HuH-7 (cell line): ENCODE measurements at places on chromosomes 3 and 15.
A peak's percentile ranks its signal among the peaks of the same experiment; 100 is the strongest.

GRCh38 chr15:61558172-61559136, 329.4 kb upstream of the RORA start:
- DNase-seq = no peak

DNA sequence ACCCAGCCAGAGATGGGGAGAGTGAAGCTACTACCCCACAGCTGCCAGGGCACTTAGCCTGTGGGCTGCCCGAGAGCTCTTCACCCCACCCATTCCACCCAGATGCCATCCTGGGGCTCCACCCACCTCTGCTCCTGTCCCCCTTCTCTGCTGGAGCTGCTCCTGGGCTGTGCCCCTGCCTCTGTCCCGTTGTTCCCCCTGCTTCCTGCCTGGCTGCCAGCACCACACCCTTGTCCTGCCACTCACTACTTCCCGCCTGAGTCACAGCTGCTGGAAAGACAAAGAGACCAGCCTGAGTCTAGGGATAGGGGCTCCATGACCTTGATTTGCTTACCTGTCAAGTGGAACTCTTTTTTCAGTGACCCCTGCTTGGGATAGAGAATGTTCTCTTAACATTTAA, 12.4 kb downstream of the GNAI2 start:
- no peak for DNase-seq

DNA sequence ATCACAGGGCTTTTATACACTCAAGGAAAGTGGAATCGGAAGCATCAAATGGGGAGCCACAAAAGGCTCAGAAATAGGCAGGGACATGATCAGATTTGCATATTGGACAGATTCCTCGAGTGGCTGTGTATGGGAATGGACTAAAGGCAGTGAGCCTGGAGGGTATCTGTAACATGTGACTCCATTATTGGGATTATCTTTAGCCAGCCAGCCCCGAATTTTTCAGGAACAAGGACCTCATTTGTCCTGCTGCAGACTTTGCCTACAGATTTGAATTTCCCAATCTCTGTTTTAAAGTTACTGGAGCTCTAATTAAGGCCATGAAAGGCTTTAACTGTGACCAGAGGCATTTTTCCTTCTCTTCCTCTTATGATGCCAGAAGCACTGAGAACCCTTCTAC, 26.9 kb upstream of the EPHB1 start:
- DNase-seq = no peak

- DNase-seq = no peak
Observed at GRCh38 chr15:92968926-92969651, 69.0 kb downstream of the CHD2 start.

- no peak for DNase-seq
Observed at GRCh38 chr3:197368821-197369220, 70.4 kb upstream of the DLG1 start.

GRCh38 chr3:150132101-150132749, 161.5 kb upstream of the PFN2 start:
- no peak for DNase-seq

DNA sequence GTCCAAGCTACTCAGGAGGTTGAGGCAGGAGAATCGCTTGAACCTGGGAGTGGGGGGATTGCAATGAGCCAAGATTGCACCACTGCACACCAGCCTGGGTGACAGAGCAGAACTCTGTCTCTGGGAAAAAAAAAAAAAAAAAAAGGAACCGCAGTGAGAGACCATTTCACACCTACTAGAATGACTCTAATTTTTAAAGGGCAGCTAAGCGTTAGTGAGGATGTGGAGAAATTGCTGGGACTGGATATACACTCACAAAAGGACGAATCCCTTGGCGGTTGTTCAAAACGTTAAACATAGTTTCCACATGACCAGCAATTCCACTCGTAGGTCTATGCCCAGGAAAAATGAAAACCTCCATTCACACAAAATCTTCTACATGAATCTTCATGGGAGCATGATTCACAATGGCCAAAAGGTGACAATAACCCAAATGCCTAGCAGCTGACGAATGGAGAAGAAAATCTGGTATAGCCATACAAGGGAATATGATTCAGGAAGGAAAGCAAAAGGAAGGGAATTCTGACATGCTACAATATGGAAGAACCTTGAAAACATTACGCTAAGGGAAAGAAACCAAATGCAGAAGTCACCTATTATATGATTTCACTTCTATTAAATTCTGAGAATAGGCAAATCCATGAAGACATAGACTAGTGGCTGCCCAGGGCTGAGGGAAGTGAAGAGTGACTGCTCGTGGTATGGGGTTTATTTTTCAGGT, 127.0 kb downstream of the CHSY1 start:
- no peak for DNase-seq

DNA sequence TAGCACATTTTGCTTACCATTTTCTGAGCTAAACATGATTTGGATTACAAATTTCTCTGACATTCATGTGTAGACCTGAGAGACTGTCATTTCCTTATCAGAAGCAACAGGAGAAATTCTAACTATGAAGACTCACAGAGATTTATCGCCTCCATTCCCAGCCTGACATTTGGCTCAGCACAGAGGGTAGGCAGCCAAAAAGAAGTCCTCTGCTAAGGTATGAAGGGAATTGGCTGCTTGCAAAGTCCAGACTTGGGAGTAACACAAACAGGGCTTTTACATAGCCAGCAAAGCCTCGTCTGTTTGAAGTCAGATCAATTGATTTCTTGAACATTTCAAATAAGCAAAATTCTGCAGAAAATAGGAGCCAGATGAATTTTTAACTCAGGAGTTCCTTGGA, 57.0 kb upstream of the CMSS1 start:
- DNase-seq = no peak

- no peak for DNase-seq
Observed at GRCh38 chr15:31365655-31366127, 39.1 kb downstream of the KLF13 start.

DNA sequence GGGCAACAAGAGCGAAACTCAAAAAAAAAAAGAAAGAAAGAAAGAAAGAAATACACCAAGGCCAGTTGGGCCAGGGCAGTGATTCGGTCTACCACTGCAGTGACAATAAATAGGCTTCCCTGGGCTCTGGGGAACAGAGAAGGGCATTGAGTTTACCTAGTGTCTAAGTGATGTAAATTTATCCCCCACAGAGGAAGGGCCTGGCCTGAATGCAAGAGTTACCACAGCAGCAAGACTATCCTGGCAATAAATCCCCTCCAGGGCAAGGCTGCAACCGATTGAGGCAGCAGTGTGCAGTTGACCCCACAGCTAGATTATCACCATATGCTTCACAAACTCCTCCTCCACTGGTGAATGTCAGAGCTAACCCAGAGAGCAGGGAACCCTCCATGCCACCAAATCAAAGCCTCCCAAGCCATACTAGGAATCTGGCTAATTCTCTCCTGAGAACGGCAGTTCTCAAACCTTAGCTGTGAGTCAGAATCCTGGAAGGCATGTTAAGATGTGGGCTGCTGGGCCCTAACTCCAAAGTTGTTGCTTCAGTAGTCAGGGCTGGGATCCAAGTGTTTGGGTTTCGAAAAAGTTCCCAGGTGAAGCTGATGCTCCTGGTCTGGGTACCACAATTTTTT, 64.3 kb upstream of the GATM start:
- DNase-seq = no peak

- no peak for DNase-seq
Observed at GRCh38 chr15:67783303-67783702, 42.0 kb upstream of the SKOR1 start.

- no peak for DNase-seq
Observed at GRCh38 chr15:83602021-83602420, 51.9 kb upstream of the ADAMTSL3 start.

GRCh38 chr3:50491023-50491422, 12.4 kb downstream of the CACNA2D2 start:
- no peak for DNase-seq

- peak; percentile 46 for DNase-seq
Observed at GRCh38 chr15:45307230-45307924, 55.3 kb downstream of the SLC28A2 start.

GRCh38 chr15:79067969-79068368, 22.6 kb downstream of the RASGRF1 start:
- DNase-seq = no peak

- DNase-seq = no peak
Observed at GRCh38 chr3:174907027-174907426, 47.9 kb downstream of the NAALADL2 start.

DNA sequence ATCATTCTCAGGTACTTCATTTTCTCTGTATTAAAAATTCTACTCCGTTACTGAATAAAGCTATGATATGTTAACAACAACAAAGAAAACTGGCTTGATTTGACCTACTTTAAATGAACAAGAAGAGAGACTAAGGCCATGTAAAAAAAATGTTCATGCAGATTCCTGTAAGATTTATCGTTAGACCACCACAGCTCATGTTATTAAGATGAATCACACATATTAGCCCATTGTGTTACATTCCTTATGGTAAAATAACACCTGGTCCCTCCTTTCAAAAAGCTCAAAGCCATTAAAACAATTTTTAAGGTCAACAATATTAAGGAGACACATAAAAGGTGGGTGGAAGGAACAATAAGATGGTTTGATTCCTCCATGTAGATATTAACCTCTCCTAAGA, 6.3 kb downstream of the THOC7 start:
- no peak for DNase-seq

DNA sequence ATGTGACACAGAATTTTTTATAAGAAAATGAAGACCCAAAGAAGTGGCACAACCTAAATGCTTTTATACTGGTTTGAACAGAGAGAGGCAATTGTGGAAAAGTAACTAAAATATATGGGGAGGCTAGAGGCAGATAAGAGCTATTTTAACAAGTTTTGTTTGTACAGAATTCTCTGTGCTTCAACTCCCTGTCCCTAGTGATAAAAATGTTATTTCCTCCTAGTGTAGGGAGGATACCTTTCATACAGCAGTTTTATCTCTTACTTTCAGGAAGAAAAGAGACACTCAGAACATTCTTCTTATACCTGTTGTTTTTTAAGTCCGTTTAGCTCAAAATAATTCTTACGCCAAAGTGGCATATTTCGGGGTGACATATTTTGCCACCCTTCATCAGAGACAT, 21.2 kb upstream of the ZNF639 start:
- DNase-seq = no peak

- DNase-seq = no peak
Observed at GRCh38 chr3:42988097-42988496, 9.0 kb downstream of the GASK1A start.
